ENCODE measurements at places on chromosomes 5 and 9.

- no peak for DNase-seq
Observed at GRCh38 chr5:55998966-55999365, 4.2 kb upstream of the IL6ST start.

- no peak for DNase-seq
Observed at GRCh38 chr9:31519011-31519410, 865.4 kb upstream of the ACO1 start.

- no peak for DNase-seq
Observed at GRCh38 chr9:71891557-71892189, 19.3 kb downstream of the ABHD17B start.

DNA sequence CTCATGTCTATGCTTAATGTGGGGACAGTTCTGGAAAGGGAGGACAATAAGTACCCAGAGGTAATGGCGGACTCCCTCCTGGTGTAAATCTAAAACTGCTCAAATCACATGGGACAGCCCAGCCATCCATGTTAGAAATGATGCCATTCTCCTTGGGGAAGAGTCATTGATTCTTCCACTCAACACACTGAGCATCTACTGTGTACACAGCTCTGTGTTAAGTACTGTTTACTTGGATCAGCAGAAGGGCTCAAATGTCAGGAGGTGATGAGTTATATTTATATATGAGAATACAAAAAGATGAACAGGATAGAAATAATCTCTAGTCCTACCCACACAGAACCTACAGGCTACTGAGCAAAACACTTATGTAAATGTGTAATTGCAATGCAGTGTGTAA is 31.8 kb upstream of the NANS start:
- DNase-seq: no peak

DNA sequence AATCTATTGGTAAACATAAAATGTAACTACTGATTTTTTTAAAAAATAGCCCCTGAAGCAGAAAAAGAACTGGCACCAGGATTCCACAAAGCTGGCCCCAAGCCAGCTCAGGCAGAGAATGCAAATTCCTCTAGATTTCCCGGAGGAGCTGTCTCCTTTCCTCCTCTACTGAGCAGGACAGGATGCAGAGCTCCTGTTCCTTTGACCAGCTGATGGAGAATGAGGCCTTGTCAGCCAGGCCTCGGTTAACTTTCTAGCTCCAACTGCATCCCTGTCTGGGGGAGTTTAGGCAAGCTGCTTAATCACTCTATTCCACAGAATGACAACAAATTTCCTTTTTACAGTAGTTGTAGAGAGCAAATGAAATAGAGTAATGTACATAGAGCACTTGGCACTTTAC is 155.5 kb downstream of the GNAQ start:
- peak; percentile 40 for DNase-seq

DNA sequence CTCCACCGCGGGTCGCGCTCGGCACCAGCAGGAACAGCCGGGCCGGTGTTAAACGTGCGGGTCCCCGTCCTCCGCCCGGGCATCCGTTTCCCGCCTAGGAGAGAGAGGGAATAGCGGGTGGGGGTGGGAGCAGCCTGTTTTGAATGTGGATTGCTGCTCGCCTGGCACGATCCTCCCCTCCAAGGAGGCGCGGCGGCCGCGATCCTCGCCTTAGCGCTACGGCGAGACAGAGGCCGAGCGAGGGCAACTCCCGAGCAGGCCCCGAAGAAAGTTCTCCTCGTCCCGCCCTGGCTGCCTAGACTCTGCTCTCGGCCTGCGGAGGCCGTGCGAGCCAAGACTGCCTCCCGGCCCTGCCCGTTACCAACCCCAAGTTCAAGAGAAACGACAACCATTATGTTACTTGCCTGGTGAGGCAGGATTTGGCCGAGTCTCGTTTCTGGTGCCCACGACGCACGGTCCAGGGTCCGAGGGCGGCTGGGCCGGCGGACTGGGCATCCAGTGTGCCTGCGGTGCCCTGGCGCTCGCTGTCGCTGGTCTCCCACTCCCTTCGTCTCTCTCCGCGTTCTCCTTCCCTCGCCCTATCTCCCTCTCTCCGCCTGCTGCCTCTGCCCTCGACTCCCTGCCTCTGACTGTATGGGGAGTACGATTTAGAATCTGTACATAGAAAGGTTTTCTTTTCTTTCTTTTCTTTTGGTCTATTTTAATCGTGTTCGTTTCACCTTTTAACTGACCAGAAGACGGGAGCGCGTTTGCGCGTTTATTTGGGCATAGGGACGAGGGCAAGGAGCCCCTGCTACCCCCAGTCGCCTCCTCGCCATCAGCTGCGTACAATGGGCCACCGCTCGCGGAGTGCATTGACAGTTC is 724 bp downstream of the NR2F1-AS1 start:
- DNase-seq: peak; percentile 69

GRCh38 chr5:39137819-39138451 is 63.7 kb upstream of the RICTOR start:
- no peak for DNase-seq
